ENCODE measurements at places on chromosomes 7 and 10. TPM values are rescaled to one million over a fixed set of nuclear protein-coding genes. Genes with fewer than 3 reads are reported as not detected.
A peak's percentile ranks its signal among the peaks of the same experiment; 100 is the strongest.

Gene OPN1SW
- polyA plus RNA-seq = not detected

Gene TRIP6
- 2.8 TPM for polyA plus RNA-seq

Gene MMP21
- 0.14 TPM for polyA plus RNA-seq

Gene MRC1
- 1.8 TPM for polyA plus RNA-seq

- no peaks in the 10 kb centered on the region for H3K36me3 ChIP-seq
- DNase-seq = no peak
- H3K4me3 ChIP-seq = no peak overlapping the region
- no peaks in the 10 kb centered on the region for H3K27me3 ChIP-seq
- H3K4me1 ChIP-seq = peaks cover 4% of the 10 kb centered on the region
These were observed 52.7 kb downstream of the HIPK2 start for GRCh38 chr7:139725077-139725476.

DNA sequence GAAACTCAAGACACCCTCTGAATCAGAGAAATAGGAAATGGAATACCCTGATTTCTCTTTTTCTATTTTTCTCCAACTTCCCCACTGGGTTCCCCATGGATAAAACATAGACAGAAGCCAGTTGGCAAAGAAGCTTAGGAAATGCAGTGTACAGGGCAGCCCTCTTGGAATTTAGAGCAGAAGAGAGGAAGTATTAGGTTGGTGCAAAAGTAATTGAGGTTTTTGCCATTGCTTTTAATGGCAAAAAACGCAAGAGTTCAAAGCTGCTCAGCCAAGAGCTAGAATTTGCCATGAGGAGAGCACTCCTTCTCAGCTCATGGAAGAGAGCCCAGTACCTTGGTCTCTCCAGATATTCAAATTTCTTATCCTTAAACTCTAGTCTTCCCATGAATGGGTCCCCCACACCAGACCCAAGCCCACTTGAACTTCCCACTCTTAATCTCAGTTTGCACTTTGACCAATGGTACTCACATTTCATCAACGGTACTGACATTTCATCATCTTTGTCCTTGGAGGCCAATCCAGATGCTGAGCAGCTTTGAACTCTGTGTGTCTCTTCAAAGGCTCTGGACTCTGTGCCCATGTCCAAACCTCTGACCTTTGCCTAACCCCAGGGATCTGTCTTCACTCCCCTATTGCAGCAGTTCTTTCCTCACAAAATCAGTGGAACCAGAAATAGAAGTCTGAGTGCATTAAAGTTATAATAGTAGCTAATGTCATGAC lies 73.2 kb upstream of the PPP1R3C start:
- H3K36me3 ChIP-seq = no peaks in the 10 kb centered on the region
- no peak for DNase-seq
- H3K27ac ChIP-seq = no peak overlapping the region
- no peak overlapping the region for H3K4me3 ChIP-seq
- H3K4me1 ChIP-seq = no peaks in the 10 kb centered on the region

DNA sequence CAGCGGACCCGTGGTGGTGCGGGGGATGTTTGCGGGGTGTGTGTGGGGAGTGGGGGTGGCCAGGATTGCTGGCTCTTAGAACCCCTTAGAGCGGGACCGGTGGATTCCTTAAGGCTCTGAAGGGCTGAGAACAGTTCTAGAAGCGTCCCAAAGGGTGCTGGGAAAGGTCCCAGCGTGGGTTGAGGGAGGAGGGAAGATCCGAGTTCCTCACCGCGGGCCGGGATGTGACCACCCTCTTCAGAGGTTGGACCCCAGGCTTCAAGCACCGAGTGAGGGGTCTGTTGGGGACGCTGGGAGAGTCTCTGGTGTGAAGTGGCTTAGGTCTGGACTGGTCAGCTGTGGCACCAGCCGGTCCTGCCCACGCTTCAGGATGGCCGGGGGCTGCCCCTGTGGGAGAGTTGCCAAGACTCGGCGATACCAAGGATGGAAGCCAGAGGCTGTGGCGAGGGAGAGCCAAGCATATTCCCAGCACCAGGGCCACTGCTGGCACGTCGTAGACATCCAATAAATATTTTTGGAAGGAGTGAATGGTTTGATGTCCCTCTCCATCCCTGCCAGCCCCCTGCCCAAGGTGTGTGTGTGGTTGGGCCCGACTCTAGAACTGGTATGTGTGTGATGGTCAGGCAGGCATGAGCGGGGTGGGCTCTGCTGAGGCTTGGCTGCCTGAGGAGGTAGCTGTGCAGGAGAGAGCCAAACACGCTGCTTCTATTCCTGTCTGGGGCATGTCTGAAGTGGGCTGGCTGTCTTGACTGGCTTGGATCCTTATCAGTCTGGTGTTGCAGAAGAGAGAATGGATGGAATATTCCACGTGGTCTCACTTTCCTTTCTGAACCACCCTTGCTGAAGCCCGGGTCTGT lies 19.2 kb downstream of the ZNF775 start:
- peaks cover 8% of the 10 kb centered on the region for H3K4me1 ChIP-seq
- H3K27ac ChIP-seq = no peak overlapping the region
- DNase-seq = no peak
- H3K27me3 ChIP-seq = no peaks in the 10 kb centered on the region
- H3K36me3 ChIP-seq = no peaks in the 10 kb centered on the region

- H3K27ac ChIP-seq = no peak overlapping the region
- H3K4me3 ChIP-seq = no peak overlapping the region
- H3K36me3 ChIP-seq = peaks cover 21% of the 10 kb centered on the region
- peaks cover 53% of the 10 kb centered on the region for H3K4me1 ChIP-seq
These were observed 5.8 kb downstream of the ACSL5 start for GRCh38 chr10:112379635-112380296.

DNA sequence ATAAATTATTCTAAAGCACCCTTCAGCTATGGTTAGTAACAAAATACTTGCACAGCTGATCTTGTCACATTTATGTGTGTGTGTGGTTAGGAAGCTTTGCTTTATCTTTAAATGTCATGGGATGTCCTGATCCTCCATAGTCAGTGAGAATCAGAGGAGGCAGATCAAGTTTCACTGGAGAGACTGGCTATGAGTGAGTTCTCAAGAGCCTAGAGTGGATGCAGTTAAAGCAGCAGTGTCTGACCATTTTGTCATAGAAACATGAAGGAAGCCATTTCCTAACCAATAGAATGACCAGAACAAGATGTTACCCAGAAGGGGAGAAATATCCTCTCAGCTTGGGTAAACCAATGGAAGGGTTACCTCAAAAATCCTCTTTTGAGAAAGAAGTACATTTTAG lies 207.2 kb upstream of the DKK1 start:
- no peak overlapping the region for H3K27ac ChIP-seq
- no peaks in the 10 kb centered on the region for H3K27me3 ChIP-seq
- H3K4me3 ChIP-seq = no peak overlapping the region

- no peak overlapping the region for H3K27ac ChIP-seq
- H3K27me3 ChIP-seq = no peaks in the 10 kb centered on the region
- H3K36me3 ChIP-seq = no peaks in the 10 kb centered on the region
- DNase-seq = no peak
- no peak overlapping the region for H3K4me3 ChIP-seq
These were observed 177.2 kb downstream of the PTN start for GRCh38 chr7:137166363-137166762.

GRCh38 chr7:50371551-50372021 lies 67.1 kb downstream of the IKZF1 start:
- H3K27me3 ChIP-seq = no peaks in the 10 kb centered on the region
- peaks cover 68% of the 10 kb centered on the region for H3K36me3 ChIP-seq
- H3K4me3 ChIP-seq = no peak overlapping the region
- DNase-seq = no peak
- H3K27ac ChIP-seq = peak overlapping the region; percentile 57

GRCh38 chr7:143120691-143121405 lies 11.0 kb upstream of the PIP start:
- H3K27ac ChIP-seq = no peak overlapping the region
- H3K4me1 ChIP-seq = no peaks in the 10 kb centered on the region
- H3K27me3 ChIP-seq = no peaks in the 10 kb centered on the region
- no peak for DNase-seq

GRCh38 chr10:36265741-36266140 lies 623.6 kb upstream of the FZD8 start:
- no peaks in the 10 kb centered on the region for H3K36me3 ChIP-seq
- H3K4me1 ChIP-seq = no peaks in the 10 kb centered on the region
- H3K27me3 ChIP-seq = no peaks in the 10 kb centered on the region
- H3K4me3 ChIP-seq = no peak overlapping the region
- H3K27ac ChIP-seq = no peak overlapping the region

Data from CD4-positive, CD25-positive, alpha-beta regulatory T cell (primary cell).